ENCODE measurements at places on chromosomes 1 and 21.

DNA sequence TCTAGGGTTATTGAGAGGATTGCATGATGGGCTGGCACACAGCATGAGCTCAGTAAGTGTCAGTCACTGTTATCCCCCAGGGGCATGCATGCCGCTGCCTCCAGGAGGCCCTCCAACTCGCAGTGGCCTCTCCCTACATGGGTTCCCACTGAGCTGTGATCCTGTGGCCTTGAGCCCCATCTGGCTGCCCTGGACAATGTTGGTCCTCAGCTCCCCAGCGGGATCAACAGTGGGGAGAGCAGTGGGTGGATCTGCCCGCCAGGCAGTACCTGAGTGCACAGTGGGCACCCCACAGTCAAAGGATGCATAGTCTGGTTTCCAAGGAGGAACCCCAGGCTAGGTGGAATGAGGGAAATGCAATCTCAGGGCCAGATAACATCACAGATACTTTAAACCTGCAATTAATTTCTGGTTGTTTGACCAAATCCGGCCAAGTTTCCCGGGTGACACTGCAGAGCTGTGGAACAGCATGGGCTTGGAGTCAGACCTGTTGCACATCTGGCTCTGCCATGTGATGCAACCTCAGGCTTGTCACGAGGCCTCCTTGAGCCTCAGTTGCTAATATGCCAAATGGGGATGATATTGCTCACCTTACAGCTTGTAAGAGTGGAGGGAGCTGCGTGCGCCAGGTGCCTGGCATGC is 9.3 kb downstream of the PADI3 start:
- DNase-seq = no peak

DNA sequence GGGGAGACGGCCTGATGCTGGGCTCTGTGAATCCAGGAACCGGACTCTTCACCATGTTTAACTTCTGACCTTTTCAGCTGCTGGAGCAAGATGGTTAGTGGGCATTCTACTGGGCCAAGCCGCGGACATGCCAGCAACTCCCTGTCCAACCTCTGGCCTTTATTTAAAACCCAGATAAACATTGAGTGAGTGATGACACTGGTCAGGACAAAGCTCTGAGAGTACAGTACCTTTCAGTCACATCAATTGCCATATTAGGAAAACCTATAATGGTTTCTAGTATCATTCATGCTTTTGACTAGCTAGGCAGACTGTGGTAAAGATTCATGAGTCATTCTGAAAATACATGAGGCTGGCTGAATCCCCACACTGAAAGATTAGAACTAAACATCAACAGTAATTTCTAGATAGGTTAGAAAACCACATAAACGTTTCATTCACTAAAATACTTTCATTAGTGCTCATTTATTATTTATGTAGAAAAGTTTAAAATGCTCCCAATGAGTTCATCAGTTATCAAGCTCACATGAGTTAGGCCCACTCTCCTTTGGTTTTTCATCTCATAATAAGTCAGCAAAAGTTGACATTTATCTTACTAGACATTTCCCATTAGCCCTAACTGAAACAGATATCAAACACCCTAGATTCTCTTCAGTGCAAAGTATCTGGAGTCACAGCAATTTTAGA is 7.1 kb upstream of the ACTA1 start:
- DNase-seq = peak; percentile 72

DNA sequence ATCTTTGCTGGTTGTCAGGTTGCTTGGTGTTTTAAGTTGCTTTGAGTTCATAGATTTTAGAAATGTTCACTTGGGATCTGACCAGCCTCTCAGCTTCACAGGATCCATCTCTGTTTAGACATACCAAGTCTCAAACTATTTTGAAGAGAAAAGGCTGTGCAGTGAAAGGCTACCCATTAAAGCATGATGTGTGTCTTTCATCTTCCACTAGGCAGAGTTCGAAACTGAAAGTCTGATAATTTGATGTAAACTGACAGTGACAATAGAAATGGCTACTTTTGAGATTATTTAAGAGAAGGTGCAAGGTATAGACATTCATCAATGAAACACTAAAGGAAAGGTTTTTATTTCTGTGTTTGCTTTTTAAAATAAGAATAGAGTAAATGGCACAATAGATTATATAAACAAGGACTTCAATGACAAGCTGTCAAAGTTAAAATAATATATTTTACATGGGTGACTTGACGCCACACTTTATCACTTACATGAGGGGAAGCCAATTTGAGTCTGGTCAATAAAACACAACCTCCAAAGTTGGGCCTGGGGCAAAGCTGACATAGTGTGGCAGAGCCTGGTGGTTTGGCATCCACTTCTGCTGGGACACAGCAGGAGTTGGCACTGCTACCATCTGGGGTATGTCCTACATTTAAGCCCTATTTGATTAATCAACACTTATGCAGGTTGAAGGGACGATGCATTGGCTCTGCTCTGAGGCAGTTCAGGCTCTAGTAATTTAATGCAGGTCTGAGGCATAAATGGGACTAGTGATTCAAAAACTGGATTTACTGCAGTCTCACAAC is 197.7 kb downstream of the CRB1 start:
- no peak for DNase-seq

DNA sequence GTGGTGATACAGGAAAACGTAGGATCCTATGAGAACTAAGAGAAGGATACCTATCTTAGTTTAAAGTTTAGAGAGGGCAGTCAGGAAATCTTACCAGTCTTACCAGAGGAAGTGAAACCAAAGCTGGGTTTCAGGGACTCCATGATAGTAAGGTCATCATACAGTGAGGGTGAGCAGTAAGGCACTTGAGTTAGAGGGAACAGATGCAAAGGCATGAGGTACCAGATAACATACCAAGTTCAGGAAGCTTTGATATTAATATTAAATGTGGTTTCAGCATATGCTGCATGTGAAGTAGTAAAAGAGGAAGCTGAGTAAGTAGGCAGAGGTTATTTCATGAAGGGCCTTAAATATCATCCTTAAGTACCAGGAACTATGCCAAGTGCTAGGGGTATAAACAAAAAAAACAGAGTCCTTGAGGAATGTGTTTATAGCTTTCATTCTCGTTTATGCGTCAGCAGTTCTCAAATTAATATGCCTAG is 16.9 kb downstream of the ATG4C start:
- peak; percentile 69 for DNase-seq

DNA sequence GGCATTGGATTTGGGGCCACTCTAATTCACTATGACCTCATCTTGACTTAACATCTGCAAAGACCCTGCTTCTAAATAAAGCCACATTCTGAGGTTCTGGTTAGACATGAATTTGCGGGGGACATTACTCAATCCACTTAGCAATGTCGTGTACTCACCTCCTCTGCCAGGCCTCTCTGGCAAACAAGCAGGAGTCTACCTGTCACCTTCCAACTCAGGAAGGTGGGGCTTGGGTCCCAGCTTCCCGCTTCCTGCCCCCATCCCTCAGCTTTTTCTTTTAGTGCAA is 177.8 kb downstream of the PSMG1 start:
- DNase-seq = no peak

- no peak for DNase-seq
These were observed 581.6 kb upstream of the ADAMTS5 start for GRCh38 chr21:27548486-27548885.

DNA sequence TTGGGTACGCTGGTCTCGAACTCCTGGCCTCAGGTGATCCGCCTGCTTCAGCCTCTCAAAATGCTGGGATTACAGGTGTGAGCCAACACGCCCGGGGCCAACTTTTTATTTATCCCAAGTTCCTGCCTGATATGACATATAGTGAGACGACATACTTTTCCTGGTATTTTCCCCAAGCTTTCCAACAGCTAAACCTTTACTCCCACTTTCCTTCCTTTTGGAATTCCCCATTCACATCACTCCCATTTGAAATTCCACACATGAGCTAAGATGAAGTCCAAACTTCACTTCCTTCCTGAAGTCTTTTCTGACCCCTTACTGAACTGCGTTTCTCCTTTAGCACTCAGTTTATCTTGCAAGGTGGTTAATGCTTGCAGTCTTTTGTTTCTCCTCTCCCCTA is 64.1 kb downstream of the S1PR1 start:
- DNase-seq = no peak

DNA sequence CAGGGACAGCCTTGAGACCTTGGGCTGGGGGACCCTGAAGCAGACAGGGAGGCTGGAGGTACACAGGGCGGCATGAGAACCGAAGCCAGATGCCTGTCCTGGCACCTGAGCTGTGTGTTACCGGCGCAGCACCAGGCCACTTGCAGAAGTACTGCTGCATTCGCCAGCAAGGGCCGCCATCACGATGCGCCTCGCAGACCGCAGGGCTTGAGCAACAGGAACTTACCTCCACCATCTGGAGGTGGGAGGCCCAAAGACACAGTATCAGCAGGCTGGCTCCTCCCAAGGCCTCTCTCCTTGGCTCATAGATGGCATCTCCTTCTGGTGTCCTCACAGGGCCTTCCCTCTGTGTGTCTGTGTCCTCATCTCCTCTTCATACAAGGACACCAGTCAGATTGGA is 90.1 kb downstream of the PRDM16 start:
- no peak for DNase-seq

GRCh38 chr1:171263901-171264300 is 15.6 kb downstream of the FMO1 start:
- DNase-seq = no peak

DNA sequence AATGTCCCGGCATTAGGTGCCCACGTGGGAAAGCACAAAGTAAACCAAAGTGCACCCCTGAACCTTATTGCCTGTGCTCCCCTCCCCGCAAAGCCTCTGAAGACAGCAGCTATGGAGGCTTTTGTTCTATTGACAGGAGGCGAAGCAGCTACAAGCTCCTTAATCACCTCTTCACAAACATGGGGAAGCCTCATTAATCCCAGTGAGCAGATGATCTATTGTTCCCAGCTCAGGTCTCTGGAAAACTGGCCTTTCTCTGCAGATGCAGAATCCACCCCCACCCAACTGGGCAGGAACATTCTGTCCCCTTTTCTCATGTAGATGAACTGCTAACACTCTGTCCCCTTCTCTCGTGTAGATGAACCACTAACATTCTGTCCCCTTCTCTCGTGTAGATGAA is 190.5 kb upstream of the CSF3R start:
- no peak for DNase-seq

- no peak for DNase-seq
These were observed 14.1 kb downstream of the PCSK9 start for GRCh38 chr1:55053265-55053954.

DNA sequence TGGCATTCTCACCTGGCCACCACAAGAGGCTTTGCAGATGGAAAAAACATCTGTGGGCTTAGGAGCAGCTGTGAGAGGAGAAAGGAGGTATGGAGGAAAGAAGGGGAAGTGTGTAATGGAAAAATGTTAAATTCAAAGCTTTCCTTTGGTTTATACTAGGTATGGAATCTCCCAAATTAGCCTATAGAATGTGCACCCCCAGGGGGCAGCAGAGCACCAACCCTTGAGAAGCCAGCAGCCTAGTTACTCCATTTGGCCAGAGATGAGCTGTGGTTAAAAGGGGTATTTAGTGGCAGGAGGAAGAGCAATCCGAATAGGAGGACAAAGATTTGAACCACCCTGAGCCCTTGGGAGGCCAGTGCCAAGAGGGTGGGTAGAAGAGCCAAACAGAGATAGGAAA is 97.5 kb upstream of the CTTNBP2NL start:
- peak; percentile 2 for DNase-seq

GRCh38 chr1:243447347-243447746 is 191.5 kb downstream of the SDCCAG8 start:
- DNase-seq = no peak

- DNase-seq = no peak
These were observed 143.3 kb downstream of the PLXNA2 start for GRCh38 chr1:208100906-208101305.

DNA sequence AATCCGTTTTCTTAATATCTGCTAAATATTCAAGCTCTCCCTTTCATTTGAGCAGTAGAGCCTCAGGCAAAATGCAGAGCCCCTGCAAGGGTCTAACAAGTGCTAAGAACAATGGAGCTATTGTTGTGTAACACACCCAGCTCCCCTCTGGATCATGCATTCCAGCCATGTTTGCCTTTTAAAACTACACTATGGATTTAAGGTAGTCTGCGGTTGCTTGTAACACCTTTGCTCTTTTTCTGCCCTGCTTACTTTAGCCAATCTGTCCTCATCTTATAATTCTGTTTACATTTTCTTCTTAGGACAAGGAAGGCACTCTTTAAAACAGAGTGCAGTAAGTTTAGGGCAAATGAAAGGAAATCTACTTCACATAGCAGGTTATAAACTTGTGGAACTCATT is 60.0 kb upstream of the C1orf105 start:
- no peak for DNase-seq

DNA sequence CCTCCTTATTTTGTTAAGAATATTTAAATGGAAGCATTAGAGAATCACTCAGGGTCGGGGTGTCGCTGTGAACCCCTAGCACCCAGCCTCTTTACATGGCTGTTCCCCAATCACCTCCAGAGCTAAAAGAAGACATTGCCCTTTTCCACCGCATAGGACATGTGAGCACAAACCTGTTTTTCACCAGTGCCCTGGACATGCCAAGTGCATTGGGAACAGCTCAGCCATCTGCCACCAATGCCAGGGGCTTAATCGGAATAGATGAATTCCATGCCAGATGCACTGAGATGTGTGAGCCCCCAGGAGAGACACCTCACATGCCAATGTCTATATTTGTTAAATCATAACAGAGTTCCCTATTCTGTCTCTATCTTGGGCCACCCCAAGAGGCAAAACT is 33.3 kb downstream of the EIF2D start:
- no peak for DNase-seq

- DNase-seq = no peak
These were observed 28.7 kb downstream of the RSPH1 start for GRCh38 chr21:42467140-42467983.

GRCh38 chr1:48202030-48202752 is 20.3 kb upstream of the SLC5A9 start:
- no peak for DNase-seq

DNA sequence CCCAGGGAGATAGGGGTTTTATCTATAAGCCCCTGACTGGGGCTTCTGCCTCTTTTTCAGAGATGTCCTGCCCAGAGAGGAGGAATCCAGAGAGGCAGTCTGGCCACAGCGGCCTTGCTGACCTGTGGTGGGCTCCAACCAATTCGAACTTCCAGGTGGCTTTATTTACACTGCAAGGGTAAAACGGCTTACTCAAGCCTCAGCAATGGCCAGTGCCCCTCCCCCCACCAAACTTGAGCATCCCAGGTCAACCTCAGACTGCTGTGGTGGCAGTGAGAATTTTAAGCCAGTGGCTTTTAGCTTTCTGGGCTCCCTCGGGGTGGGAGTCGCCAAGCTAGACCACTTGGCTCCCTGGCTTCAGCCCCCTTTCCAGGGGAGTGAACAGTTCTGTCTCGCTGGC is 384.0 kb upstream of the BEND5 start:
- no peak for DNase-seq

DNA sequence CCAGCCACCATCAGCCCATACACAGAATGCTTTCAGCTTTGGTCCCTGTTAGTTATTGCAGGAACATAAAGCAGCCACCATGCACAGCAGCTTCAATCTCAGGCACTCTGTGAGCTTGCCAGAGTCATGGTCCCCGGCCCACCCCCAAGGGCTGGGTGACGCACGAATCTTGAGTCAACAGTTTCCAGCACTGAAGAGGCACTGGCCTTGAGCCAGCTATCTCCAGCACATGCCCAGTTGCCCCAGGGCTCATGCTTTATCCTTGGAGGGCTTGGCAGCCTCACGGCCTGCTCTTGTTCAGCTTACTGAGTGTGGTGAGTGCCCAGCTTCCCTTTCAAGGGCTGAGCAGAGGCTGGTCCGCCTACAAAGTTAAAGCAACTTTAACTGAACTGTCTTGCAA is 200.7 kb upstream of the RAB4A start:
- DNase-seq = no peak

Measured in GM12864 (cell line).